ENCODE measurements at places on chromosomes 3 and 15.
A peak's percentile ranks its signal among the peaks of the same experiment; 100 is the strongest.

DNA sequence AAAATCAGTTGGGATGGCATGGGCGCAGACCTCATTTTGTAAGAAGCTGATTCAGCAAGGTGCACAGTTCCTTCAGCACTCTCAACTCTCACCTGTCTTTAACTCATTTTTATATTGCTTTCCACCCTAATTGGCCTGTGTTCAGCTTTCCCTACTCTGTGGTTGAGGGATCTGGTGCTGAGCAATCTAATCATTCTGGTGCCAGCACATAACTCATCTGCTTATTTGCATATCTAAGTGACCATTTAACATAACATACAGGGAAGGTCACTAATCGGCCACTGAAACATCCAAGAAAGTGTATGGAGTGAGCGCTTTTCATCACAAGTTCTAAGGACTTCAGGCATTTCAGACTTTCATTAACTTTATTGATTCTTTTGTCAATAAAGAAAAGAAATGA lies 303.4 kb upstream of the ROPN1 start:
- no peak for DNase-seq

DNA sequence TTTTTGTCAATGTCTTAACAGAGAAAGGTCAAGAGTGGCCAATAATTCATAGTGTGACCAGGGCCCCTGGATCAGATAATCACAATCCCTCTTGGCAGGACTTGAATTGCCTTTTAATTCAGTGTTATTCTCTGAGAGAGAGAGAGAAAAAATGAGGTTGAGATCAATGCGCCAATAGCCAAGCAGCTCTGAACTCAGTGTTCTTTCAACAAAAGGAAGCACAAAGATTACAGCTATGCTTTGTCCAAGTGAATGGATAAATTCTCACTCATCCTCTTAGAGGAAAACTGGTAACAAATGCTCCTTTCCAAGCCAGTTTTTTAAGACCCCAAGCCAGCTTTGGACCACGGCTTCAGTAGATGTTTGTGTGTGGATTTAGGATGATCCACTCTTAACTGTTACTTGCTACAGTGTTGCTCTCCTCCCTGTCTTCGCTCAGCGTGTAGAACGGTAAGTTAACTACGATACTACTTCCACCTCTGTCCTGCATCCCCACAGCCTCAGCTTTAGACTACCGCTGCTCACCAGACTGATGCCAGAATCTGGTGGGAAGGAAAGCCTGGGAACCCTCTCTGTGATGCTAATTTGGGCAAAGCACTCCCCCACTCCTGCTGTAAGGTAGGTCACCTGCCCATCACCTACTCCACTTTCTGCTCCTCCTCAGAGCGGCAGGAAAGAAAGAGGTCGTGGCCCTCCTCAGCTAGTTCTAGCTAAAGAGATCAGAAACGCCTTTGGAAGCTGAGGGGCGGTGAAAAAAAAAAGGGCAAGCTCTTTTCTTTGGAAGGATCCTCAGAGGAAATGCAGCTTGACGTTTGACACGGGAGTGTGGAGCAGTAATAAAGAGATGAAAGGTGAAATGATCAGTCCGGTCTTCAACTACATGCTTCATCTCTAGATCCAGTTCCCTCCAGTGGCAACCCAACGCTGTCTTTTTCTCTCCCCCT lies 46.8 kb upstream of the LPP start:
- DNase-seq = no peak

- peak; percentile 77 for DNase-seq
Observed at GRCh38 chr15:79032656-79033055, 57.9 kb downstream of the RASGRF1 start.

- no peak for DNase-seq
Observed at GRCh38 chr3:6287088-6287875, 573.6 kb upstream of the GRM7 start.

GRCh38 chr15:45115312-45115820 lies 1.2 kb downstream of the DUOXA2 start:
- DNase-seq = no peak

GRCh38 chr3:188834349-188834748 lies 337.4 kb upstream of the TPRG1 start:
- DNase-seq = no peak

DNA sequence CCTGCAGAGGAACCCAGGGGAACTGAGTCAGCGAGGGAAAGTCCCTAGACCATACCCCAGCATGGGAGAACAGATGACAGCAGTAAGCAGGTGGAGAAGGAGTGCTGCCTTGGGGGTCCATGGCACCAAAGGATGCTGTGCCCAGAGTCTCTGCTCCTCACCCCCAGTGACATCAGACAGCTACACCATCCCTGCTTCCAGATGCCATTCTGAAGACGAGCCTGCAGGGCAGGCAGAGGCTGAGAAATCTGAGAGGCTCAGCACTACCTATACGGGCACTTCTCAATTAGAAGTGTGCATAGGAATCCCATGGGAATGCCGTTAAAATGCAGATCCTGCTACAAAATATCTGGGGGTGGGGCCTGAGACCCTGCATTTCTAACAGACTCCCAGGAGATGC lies 211.3 kb upstream of the NSMCE3 start:
- DNase-seq = no peak

DNA sequence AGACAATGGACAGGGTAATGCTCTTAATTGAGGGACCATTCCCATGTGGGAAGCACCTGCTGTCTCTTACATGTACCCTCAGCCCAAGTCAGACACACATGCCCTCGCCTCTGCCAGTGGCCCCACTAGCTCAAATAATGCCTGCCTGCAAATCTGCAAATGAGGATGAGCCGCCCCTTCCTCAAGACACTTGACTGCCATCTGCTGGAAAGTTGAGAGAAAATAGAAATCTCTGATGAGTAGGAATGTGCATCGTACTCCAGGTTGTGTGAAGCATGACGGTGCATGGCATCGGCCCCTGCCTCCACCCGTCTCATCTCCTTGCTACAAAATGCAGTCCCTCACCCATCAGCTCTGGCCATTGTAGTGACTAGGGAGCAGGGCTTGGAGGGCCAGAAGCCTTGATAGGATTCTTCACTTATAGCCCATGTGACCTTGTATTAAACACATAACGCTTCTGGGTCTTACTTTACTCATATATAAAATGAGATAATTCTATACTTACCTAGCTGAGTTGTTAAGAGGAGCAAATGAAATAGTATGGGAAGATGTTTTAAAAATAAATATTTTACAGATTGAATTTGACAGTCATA lies 6.3 kb upstream of the SCN5A start:
- peak; percentile 45 for DNase-seq

DNA sequence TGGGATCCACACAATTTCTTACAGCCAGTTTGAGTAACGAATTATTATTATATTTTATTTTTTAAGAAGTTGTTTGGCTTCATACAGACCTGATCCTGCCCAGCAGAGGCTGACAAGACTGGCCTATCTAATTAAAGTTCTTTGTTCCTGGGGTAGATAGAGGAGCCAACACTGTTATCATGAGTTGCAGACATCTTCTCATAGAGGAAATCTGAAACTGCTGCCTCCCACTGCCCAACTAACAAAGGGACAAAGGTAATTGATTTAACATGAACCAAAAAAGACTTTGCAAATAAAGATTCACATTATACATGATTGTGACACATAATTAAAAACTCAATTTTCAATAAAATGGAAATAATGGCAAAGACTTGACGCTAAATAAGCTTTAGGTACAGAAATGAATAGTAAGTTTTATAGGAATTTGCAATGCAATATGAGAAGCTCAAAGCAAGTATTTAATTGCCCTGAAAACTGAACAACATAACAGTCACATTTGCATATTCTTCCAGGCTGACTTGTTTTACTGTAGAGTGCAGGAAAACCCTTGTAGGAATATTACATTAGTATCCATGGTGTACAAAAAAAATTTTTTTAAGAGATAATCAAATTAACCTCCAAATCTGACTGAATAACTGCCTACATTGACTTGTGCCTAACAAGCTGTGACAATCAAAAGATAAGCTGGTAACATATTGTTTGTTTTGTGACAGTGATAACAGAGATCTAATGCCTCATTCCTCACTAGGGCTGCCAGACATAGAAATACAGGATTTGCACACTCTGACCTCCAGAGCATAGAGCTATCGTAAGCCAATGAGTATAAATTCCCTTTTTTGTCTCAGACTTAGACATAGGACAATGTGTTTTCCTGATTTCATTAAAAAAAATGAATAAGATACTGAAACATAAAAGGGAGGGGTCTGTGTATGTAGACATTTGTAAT lies 273.2 kb downstream of the MFSD1 start:
- no peak for DNase-seq

GRCh38 chr3:181847276-181847675 lies 135.6 kb downstream of the SOX2 start:
- DNase-seq = no peak

DNA sequence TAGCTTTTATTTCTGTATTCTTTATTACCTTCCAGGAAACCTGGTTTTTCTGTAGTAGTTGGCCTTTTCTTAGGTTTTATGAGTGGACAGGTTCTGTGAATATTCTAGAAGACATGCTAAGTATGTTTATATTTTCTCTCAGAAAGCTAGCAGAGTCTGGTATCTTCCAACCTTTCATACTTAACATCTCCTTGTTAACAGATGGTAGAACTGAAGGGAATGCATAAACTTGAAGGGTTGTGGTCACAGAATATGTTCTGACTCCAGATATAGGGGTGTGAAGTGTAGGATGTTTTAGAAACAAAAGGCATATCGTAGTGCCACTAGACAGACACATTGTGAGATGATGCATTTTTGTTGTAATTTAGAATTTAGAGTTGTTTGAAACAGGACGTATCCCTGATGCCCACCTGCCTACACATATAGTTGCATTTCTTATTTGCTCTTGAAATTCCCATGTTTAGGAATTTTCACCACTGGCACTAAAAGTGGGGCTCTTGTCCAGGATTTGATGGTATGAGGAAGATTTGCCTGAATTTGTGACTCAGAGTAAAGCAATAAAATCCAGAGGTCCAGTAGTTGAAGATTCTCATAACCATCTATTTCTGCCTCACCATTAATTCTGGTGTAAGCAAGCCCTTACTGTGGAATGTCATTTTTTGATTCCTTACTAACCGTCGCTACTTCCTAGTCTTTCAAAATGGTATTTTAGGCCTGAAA lies 274.5 kb downstream of the FEZF2 start:
- no peak for DNase-seq

GRCh38 chr3:134590766-134591165 lies 60.1 kb downstream of the KY start:
- DNase-seq = no peak

GRCh38 chr3:12974334-12974733 lies 98.9 kb downstream of the IQSEC1 start:
- no peak for DNase-seq

GRCh38 chr3:157030712-157031111 lies 129.2 kb downstream of the CCNL1 start:
- DNase-seq = no peak

- no peak for DNase-seq
Observed at GRCh38 chr15:60128000-60128376, 123.9 kb downstream of the FOXB1 start.

DNA sequence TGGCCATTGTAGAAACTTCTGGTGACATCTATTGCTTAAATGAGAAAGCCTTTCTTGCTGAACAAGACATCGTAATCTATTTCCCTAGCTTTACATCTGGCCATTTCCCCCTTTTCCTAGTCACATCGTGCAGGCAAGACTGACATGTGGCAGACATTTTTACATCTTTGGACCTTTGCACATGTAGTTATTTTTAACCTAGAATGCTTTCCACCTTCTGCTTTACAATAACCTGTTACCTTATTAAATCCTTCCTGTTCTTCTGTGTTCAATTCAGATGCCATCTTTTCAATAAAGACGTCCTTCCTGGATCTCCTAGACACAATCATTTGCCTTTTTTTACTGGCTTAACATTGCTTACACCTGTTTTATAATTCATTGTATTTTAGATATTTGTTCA lies 343.3 kb downstream of the DIPK2A start:
- DNase-seq = no peak

- DNase-seq = peak; percentile 87
Observed at GRCh38 chr15:98779463-98780071, 131.2 kb downstream of the IGF1R start.

DNA sequence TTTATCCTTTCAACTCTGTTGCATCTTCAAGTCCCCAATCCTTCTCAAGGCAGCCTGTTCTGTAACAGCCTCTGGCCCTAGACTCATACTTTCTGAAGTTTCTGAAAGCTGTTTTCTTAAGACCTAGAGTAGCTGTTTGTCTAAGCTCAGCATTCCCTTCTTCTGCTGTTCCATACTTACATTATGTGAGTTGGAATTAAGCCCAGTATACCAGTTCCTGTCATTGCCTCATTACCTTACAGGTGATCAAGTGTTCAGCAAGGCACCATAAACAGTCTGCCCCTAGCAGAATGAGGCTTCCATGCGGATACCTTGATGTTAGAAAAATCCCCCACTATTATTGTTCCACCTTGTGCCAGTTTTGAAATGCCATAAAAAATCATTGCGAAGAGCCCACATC lies 180.6 kb downstream of the PLCL2 start:
- DNase-seq = no peak

- no peak for DNase-seq
Observed at GRCh38 chr3:53489787-53490458, 4.5 kb upstream of the CACNA1D start.

GRCh38 chr3:59237121-59237520 lies 187.3 kb upstream of the CFAP20DC start:
- DNase-seq = no peak

- DNase-seq = no peak
Observed at GRCh38 chr3:108438542-108438941, 71.9 kb downstream of the MYH15 start.

- no peak for DNase-seq
Observed at GRCh38 chr3:174891524-174892203, 32.5 kb downstream of the NAALADL2 start.

- DNase-seq = peak; percentile 1
Observed at GRCh38 chr3:7205535-7205934, 344.6 kb downstream of the GRM7 start.

DNA sequence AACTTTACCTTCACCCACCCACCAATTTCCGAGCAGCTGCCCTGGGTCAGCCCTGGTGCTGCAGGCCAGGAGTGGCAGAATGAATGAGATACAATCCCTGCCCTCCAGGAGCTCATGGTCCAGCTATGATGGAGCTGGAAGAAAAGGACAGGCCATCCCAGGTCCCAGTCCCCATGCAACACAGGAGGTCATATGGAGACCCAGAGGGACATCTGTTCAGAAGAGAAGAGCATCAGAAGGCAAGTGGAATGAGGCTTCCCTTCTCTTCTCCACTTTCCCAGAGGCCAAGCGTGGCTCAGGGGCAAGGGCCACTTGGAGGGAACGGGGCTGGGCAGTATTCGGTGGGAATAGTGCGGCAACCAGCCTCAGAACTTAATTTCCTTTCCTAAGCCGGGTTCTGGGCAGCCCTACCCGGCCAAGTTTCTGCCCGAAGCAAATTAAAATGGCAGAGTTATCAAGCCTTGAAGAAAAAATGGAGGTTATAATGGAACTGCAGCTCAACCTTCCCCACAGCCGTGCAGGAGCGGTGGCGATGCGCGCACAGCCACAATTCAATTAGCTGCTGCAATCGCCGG lies 35.9 kb downstream of the TLE3 start:
- DNase-seq = no peak

GRCh38 chr3:191068946-191069813 lies 129.9 kb upstream of the OSTN start:
- no peak for DNase-seq

DNA sequence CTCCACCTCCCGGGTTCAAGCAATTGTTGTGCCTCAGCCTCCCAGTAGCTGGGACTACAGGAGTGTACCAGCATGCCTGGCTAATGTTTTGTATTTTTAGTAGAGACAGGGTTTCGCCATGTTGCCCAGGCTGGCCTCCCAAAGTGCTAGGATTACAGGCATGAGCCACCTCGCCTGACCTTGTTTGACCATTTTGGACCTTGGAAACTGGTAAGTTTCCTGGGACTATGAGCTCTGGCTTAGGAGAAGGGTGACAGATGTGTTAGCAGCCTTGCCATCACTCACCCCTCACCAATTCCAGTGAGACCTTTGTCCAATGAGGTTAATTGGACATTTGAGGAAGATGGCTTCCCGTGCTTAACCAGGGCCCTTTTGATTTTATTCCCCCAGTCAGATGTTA lies 19.9 kb downstream of the DNASE1L3 start:
- DNase-seq = no peak
